ENCODE measurements at places on chromosomes 4 and X.

- no peak for DNase-seq
Measured at GRCh38 chrX:139802048-139802447, 94.1 kb upstream of the MCF2 start.

- no peak for DNase-seq
Measured at GRCh38 chr4:98627531-98628257, 30.7 kb downstream of the TSPAN5 start.

DNA sequence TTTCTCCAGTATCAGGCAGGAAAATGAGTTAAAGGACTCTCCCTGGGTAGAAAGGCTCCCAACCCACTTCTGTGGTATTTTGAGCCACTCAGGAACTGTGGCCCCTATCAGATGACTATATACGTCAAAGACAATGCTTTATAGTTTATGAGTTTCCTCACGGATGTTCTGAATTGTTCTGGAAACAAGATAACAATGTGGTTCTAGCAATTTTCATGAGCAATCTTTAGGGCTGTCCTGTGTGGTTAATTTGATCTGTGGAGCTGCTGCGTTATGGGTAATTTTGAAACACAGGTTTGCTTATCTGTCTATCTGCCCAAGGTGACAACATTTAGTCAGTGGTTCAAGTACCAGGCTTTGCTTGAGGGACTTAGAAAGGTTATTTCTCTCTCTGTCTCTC is 46.7 kb upstream of the IL2 start:
- DNase-seq = no peak

GRCh38 chr4:38611676-38612075 is 52.3 kb upstream of the KLF3 start:
- DNase-seq = no peak

DNA sequence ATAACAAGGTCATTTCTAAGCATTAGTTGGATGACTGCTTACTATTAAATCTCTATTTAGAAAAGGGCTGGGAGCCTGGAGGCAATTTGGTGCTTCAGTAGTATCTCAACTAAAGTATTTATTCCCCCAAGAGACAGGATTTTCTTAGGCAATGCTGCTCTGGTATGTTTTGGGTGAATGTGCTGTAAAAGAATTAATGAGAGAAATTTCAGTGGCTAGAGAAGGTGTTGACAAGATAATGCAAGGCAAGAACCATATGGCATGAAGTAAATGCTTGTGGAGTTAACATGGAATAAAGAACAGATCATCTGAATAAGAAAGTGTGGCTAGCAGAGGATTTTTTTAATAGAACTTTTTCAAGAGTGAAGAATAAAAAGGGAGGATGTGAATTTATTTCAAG is 3.9 kb downstream of the CYP2U1 start:
- DNase-seq = no peak

- peak; percentile 90 for DNase-seq
Measured at GRCh38 chrX:93673056-93673868, at the start of gene NAP1L3. TSS of gene NAP1L3 (minus strand) at chrX:93673578. CDS start at chrX:93673304, 274 bp downstream.

- DNase-seq = no peak
Measured at GRCh38 chr4:113607998-113608397, 153.5 kb downstream of the CAMK2D start.

DNA sequence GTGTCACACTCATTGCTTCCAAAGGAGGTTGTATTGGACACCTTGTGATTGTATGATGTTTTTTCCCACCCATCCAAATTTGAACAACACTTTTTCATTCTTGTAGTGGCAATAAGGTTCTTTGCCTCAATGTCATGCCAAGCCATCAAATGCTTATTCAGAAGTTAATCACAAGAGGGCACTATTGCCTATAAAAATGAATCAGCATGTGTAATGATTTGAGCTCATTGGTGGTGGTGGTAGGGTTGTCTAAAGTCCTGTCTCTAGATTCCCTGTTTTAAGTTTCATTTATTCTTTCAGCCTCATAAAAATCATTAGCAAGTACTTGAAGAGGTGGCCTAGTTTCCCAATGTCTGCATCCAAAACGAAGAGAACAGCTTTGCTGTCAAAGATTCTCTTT is 37.0 kb downstream of the IRS4 start:
- peak; percentile 31 for DNase-seq

- no peak for DNase-seq
Measured at GRCh38 chrX:153878969-153879653, 6.9 kb downstream of the L1CAM start.

DNA sequence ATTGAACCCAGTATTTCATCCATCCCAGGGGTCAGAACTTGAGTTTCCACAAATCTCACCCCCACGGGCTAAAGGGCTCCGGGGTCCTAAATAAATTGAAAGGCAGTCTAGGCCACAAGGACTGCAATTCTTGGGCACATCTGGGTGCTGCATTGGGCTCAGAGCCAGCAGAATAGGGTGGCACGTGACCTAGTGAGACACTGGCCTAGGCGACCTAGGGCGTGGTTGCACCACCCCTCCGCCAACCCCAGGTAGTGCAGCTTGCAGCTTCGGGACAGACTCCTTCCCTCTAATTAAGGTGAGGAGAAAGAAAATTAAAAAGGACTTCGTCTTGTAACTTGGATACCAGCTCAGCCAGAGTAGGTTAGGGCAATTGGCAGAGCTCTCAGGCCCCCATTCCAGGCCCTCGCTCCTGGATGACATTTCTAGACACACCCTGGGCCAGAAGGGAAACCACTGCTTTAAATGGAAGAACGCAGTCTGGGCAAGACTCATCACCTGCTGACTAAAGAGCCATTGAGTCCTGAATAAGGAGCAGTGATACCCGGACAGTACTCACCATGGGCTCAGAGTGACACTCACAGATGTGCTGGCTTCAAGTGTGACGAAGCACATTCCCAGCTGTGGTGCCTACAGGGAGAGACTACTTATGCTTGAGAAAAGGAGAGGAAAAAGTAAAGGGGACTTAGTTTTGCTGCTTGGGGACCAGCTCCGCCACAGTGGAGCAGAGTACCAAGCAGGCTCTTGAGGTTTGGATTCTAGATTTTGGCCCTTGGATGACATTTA is 735.4 kb downstream of the FSTL5 start:
- no peak for DNase-seq

- no peak for DNase-seq
Measured at GRCh38 chrX:38126179-38126578, 94.5 kb downstream of the SRPX start.

DNA sequence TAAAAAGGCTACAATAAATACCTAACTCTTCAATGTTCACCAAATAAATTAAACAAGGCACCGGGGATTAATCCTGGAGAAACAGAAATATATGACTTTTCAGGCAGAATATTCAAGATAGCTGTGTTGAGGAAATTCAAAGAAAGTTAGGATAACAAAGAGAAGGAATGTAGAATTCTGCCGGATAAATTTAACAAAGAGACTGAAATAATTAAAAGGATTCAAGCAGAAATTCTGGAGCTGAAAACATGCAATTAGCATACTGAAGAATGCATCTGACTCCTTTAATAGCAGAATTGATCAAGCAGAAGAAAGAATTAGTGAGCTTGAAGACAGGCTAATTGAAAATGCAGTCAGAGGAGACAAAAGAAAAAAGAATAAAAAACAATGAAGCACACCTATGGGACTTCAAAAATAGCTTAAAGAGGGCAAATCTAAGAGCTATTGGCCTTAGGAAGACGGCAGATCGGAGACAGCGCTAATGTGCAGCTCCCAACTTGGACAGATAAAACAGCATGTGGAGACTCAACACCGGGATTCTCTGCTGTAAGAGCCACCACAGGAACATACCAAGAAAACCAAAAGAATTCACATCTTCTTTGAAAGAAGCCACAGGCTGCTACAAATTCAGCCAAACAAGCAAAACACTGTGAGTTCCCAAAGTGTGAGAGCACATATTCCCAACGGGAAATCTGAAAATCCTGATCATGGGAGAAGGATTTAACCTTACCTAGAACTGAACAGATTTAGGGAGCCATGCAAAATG is 1290.9 kb downstream of the PCDH18 start:
- no peak for DNase-seq

DNA sequence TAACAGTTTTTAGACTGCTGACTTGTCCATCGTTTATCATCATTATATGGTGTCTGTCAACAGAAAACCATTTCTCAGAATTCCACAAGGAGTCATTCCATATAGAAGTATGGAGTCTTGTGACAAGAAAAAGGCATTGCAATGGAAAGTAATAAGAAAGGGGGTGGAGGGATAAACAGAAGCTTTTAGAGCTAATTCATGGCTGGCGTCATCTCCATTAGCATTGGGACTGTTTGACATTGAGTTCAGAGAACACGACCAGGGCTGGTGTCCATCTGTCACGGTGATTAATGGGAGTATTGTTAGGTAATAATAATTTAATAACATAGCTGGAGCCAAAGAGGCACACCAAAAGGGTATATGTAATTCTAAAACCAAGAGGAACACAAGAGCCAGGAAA is 101.9 kb upstream of the SFRP2 start:
- DNase-seq = no peak

DNA sequence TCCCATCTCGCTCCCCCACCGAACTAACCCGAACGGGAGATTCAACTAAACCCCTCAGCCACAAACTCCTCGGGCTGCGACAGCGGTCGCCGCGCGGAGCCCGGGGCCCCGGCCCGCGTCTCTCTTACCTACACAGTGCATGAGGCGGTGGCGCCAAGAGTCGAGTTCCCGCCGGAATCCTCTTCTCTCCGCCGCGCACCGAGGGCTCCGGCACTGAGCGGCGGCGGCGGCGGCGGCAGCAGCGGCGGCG is 160 bp downstream of the LCORL start:
- DNase-seq = no peak

DNA sequence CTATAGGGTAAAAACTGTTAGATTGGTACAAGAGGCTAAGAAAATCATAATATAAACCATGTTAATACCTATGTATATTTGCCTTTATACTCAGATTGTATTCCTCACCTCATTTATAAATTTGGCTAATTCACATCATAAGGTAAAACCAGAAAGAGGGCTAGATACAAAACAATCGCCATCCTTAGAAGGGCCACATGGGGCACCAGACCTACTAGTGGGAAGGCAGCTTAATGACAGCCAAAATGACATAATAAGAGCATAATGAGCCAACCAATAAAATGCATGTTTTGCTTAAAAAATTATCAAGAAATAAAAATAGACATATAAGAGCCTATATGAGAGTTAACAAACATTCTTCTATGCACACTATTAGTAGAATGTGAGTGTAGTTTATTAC is 107.3 kb upstream of the PRDX4 start:
- DNase-seq = no peak

GRCh38 chrX:828411-828959 is 197.9 kb downstream of the SHOX start:
- DNase-seq = no peak

- DNase-seq = no peak
Measured at GRCh38 chr4:79065262-79065661, 126.0 kb upstream of the PAQR3 start.

- no peak for DNase-seq
Measured at GRCh38 chrX:127138218-127138617, 318.7 kb downstream of the PRR32 start.

- DNase-seq = no peak
Measured at GRCh38 chr4:169124661-169125060, 114.6 kb upstream of the CBR4 start.

DNA sequence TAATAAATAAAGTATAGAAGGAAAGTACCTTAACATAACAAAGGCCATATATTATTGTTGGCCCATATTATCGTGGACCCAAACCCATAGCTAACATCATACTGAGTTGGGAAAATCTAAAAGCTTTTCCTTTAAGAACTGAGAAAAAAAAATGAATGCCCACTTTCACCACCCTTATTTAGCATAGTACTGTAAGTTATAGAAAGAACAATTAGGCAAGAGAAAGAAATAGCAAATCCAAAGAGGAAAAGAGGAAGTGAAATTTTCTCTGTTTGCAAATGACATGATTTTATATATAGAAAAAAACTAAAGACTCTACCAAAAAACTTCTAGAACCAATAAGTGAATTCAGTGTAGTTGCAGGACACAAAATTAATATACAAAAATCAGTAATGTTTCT is 1854.6 kb downstream of the PCDH7 start:
- DNase-seq = no peak

GRCh38 chr4:52956691-52957090 is 94.6 kb downstream of the RASL11B start:
- DNase-seq = no peak

DNA sequence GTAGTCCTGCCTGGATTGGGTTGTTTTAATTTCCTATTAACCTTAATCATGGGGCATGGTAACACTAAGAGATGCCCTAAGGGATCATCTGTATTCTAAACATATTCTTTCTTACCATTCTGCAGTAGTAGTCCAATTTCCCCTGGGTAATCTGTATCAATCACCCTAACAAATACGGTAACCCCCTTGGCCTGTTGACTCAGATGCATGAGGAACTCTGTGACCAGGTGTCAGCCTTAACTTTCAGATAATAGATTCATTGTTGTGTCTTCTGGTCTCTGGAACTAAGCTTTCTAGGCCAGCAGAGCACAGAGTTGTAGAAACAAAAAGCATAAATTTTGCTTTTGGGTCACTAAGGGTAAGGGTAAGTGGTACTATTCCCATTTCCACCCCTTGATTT is 13.1 kb upstream of the BANK1 start:
- DNase-seq = no peak

- no peak for DNase-seq
Measured at GRCh38 chrX:129006491-129006890, 516.8 kb downstream of the SMARCA1 start.

DNA sequence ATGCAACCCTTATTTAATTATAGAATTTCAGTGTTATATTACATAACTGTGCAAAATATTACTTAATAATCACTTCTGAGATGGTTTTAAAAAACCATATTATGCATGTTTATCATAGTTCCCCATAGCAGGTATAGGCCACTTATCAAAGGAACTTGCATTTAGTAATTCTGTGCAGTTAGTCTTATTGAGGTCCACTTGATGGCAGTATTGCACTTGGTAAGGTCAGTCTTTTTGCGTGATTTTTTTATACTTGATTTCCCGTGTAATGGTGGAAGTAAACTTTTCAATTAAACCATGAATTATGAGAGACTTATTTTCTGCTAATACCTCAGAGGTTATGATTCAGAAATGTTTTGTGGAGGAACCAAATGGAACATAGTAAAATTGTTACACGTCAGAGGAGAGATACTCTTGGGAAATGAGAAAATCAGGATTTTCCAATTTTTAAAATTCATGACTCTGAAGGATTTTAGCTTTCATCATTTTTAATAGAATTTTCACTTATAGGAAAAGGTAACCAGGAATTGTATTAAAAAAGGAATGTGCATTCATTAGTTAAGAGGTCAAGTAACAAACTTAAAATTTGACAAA is 230.0 kb downstream of the CCSER1 start:
- peak; percentile 28 for DNase-seq

GRCh38 chr4:38667085-38667893 is 3.3 kb downstream of the KLF3 start:
- DNase-seq = peak; percentile 92

GRCh38 chr4:116358633-116359222 is 726.6 kb downstream of the TRAM1L1 start:
- DNase-seq = no peak

Data from globus pallidus (tissue), 1 donor.